ENCODE measurements at places on chromosomes 13 and 19.

- DNase-seq = no peak
Measured at GRCh38 chr13:44064357-44064756, 184.7 kb downstream of the LACC1 start.

DNA sequence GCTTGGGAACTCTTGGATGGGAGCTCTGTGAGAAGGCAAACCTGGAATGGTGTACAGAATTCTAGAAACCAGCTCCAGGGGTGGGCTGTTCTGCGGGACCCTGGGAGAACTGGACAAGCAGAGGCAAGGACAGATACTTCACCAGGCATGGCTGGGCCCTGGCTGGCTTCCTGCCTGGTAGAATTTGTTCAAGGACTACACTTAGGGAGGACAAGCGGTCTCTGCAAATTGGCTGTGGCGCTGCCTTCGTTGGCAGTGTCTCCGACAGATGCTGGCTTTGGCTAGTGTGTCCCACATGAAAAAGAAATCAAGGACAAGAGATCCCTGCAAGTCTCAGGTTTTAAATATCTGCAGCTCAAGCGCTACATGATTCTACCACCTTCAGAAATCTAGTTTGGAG, 12.4 kb downstream of the CEBPG start:
- no peak for DNase-seq

GRCh38 chr13:97296740-97297139, 74.6 kb downstream of the MBNL2 start:
- no peak for DNase-seq

GRCh38 chr13:85367887-85368286, 431.3 kb downstream of the SLITRK6 start:
- no peak for DNase-seq
